ENCODE measurements at places on chromosomes 16 and 17. TPM values are rescaled to one million over a fixed set of nuclear protein-coding genes. Genes with fewer than 3 reads are reported as not detected.

Gene GRAP
- not detected for total RNA-seq

Gene CCR7
- not detected for total RNA-seq

Gene TAT
- not detected for total RNA-seq

GRCh38 chr16:86934581-86935375 is 356.4 kb downstream of the FOXL1 start:
- H3K36me3 ChIP-seq, result no peaks in the 10 kb centered on the region
- H3K27ac ChIP-seq, result no peak overlapping the region
- H3K27me3 ChIP-seq, result no peaks in the 10 kb centered on the region
- no peaks in the 10 kb centered on the region for H3K4me1 ChIP-seq
- no peak for DNase-seq

DNA sequence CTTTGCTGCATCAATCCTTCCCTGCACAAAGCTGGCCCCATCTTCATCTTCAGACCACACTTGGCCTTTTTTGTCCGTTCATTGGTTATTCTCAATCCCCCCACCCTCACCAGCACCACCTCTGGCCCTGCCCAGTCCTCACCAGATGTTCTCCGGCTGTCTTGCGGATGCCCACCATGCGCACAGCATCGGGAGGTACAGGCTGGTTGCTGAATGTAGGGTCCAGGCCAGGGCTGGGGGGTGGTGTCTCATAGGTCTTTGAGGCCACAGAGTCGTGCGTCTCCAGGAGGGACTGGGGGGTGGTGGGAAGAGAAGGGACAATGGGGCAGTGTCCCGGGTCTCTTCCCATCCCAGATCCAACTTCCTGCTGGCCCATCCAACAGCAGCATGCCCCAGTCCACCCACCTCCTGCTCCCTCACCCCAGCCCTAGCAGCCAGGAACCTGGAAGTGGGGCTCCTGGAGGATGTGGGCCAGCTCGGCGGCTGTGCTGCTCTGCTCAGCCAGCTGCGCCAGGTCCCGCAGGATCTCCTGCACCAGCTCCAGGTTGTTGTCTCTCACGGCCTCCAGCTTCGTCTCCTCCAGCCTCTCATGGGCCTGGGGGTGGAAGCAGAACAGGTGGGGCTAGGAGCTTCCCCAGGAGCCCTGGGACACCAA is 24.4 kb downstream of the MPP2 start:
- peaks cover 17% of the 10 kb centered on the region for H3K4me1 ChIP-seq
- H3K4me3 ChIP-seq, result no peak overlapping the region
- H3K27ac ChIP-seq, result no peak overlapping the region
- H3K27me3 ChIP-seq, result no peaks in the 10 kb centered on the region

- no peak for DNase-seq
- H3K4me1 ChIP-seq, result peaks cover 3% of the 10 kb centered on the region
- H3K27me3 ChIP-seq, result no peaks in the 10 kb centered on the region
- no peak overlapping the region for H3K27ac ChIP-seq
Observed at GRCh38 chr17:58247511-58248363, 9.4 kb downstream of the LPO start.

All from Caco-2 (cell line).